Bone marrow (tissue), 2 donors: ENCODE measurements at places on chromosomes 2 and 18.

DNA sequence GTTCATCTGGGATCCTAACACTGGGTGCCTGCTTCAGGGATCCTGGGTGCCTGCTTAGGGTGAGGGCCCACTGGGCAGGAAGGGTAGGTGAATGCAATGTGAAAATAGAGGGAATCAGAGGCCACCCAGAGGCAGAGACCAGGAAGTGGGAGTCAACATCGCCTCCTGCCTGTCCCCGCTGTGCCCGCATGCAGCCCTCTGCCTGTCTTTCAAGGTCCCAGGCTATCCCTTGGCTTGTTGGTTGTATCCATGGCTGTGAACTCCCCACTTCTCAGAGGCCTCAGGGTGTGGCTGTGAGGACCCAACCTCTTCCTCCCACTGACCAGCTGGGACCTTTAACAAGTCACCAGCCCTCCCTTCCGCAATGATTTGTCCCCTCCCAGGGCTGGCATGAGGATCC, 26.5 kb downstream of the PSD4 start:
- DNase-seq, result no peak

GRCh38 chr2:150880986-150881385, 380.7 kb downstream of the RBM43 start:
- no peak for DNase-seq

GRCh38 chr2:27798486-27798885, 27.0 kb downstream of the MRPL33 start:
- DNase-seq, result no peak

GRCh38 chr2:47724221-47724981, 58.5 kb upstream of the MSH6 start:
- no peak for DNase-seq

DNA sequence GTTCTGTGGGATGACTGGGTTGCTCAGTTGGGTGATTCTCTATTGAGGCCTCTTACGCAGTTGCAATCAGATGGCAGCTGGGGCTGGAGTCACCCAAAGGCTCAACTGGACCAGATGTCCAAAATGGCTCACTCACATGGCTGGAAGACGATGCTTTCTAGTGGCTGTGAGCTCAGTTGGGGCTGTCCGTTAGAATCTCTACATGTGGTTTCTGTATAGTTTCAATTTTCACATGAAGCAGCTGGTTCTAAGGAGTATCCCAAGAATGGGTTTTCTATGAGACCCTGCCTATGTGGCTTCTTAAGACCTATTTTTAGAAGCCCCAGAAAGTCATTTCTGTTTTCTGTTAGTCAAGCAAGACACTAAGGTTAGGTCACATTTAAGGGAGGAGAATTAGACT, 4.4 kb downstream of the XRCC5 start:
- DNase-seq, result no peak

DNA sequence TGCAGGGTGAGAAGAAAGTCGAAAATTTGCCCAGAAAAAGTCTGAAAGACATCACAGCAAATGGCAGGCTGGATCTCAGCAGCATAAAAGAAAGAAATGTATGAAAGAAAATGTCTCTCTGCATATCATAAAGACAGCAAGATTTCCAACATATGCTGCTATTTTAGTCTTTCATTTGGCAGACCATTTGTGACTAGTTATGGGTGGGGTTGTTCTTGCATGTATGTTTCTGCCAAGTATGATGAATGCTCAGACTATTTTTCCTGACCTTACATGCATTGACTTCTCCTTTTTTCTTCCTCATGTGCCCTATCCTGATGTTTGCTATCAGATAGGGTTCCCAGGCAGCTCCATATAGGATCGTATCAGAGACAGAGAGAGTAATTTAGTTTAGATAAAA, 58.5 kb upstream of the PARD3B start:
- no peak for DNase-seq

DNA sequence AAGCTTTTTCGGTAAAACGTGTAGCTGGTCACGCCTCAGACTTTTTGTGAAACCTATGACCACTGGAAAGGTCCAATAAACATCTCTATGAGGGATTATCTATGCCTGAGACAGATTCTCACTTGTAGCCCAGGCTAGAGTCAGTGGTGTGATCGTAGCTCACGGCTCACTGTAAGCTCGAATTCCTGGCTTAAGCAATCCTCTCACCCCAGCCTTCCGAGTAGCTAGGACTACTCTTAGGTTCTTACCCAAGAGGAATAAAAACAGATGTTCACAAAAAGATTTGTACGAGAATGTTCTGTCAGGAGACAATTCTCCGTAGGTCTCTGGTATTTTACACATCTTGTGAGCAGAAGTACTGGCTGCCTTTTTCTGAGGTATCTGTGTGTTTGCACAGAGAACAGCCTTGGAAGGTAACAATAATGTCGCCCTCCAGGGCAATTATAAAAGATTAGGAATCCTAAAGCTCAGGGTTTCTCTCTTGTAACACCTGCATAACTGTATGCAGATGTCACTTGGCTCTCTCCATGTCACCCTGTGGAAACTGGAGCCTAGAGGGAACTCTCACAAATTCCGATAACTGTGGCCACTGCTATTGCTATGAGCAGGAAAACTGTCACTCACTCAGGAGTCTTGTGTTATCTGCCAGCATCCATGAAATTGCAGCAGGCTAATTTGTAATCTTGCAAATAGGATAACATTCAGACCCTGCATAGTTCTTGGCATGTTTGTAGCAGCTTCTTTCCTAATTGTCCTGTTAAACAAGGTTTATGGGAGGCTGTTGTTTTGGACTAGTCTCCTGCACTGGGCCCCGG, 25.5 kb upstream of the RALBP1 start:
- no peak for DNase-seq

DNA sequence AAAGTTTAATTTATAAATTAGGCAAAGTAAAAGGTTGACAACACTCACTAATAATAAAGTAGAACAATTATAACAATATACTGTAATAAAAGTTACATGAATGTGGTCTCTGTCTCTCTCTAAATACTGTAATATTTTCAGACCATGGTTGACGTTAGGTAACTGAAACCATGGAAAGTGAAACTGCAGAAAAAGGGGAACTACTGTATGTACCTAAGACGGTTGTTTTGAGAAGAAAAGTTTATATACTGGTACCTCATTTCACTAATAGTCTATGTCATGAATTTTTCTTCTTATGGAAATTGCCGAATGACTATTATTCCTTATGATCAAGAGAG, 166.7 kb upstream of the ZNF521 start:
- peak; percentile 19 for DNase-seq

DNA sequence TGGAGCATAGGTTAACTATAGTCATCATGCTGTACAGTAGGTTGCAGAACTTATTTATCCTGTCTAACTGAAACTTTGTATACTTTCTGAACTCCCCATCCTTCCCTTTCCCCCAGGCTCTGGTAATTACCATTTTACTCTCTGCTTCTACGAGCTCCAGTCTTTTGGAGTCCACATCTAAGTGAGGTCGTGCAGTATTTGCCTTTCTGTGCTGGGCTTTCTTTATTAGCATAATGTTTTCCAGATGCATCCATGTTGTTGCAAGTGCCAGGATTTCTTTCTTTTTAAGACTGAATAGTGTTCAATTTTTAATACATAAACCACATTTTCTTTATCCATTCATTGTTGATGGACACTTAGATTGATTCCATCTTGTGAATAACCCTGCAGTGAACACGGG, 464.1 kb downstream of the TGIF1 start:
- no peak for DNase-seq

GRCh38 chr18:48230467-48231113, 178.6 kb downstream of the ZBTB7C start:
- DNase-seq, result no peak

- no peak for DNase-seq
Measured at GRCh38 chr2:111139637-111140317, 19.1 kb downstream of the BCL2L11 start.

DNA sequence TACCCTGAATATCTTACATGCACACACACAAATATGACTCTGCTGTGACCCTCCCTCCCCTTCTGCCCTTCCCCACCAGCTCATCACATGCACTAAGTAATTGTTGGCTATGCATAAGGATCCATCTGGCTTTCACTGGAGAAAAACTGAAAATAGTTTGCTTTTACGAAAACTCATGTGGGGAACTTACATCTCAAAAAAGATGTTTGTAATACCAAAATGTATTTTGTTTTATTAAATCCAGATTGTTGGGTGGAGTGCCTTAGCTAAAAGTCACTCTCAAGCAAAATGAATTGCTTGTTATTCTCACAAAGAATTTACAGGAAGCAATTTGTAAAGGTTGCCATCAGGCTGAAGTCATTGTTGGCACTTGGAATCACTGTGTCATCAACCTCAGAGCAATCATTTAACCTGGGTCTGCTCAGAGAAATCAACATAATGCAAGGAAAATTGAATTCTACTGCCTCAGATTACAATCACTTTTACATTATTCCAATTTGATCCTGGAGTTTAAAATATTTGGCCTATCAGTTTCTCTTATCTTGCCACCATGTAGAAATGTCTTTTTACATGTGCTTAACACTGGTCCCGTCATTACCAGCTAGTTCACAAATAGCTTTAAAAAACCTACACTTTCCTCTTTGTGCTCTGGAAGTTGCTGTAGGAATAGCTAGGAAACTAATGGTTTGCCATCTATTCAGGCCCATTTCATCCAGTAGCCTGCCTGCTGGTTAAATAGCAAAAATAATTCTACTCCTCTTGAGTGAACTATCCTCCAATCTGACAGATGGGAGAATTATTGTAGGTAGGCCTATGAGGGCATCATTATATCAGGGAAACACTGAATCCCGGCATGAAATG, 90.3 kb upstream of the TMEM17 start:
- no peak for DNase-seq

DNA sequence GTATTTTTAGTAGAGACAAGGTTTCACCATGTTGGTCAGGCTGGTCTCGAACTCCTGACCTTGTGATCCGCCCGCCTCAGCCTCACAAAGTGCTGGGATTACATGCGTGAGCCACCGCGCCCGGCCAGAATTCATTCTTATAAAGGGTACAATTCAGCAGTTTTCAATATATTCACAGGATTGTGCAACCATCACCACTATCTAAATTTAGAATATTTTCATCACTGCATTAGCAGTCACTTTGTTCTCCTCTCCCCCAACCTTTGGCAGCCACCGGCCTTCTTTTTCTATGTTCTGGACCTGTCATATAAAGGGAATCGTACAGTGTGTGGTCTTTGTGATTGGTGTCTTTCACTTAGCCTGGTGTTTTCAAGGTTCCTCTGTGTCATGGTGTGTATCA, 40.7 kb downstream of the TCF7L1 start:
- no peak for DNase-seq

- DNase-seq, result no peak
Measured at GRCh38 chr2:150282357-150282756, 205.1 kb downstream of the RND3 start.

DNA sequence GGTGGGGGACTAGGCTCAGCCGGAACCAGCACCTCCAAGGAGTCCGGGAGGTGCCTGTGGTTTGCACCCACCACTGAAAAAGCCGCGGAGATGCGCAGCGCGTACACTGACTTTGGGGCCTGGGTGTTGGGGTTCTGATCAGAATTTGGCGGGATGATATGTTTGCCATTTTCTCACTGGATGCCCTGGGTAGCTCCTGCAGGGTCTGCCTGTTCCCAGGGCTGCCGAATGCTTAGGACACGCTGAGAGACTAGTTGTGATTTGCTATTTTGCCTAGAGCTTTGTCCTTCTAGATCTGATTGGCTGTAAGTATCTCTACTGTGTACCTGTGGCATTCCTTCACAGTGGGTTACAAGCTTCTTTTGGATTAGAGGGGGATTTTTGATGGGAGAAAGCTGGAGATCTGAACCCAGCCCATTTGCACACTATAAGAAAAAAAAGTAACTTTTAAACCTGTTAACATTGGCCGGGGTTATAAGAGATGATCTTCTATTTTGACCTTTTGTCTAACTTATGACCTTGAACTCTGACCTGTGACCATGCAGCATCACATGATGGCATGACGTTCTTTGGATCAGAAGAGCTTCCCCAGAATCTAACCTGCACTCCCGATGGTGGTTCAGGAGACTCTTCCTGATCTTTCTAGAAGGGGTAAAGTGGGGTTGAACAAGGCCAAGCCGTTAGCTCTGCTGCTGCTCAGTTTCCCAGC, 1.6 kb downstream of the KCNE4 start:
- DNase-seq, result no peak

DNA sequence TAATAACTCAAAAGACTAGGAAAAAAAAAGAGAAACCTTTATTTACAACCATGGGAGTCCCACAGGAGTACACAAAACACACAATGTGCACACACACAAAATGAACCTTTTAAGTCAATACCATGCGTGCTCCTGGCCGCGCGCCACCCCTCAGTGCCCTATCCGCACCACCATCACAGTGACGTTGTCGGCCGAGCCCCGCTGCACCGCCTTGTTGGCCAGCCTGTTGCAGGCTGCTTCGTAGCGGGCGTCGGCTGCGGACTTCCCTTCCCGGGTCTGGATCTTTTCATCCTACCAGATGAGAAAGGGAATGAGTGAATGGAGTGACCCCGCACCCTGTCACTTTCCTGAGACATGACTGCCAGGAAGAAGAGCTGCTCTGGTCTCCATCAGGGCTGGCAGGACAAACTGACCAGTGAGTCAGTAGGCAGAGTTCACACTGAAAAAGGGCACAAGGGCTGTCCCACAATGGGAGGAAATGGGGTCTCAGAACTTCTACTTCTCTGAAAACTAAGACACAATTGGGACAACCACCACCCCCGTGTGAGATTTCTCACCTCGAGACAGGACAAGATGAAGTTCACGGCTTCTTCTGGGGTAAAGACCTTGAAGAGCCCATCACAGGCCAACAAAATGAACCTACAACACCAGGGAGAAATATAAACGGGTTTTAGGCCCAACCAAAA, 11.8 kb downstream of the ERFE start:
- no peak for DNase-seq

GRCh38 chr2:65487404-65487803, 55.0 kb upstream of the SPRED2 start:
- DNase-seq, result no peak

DNA sequence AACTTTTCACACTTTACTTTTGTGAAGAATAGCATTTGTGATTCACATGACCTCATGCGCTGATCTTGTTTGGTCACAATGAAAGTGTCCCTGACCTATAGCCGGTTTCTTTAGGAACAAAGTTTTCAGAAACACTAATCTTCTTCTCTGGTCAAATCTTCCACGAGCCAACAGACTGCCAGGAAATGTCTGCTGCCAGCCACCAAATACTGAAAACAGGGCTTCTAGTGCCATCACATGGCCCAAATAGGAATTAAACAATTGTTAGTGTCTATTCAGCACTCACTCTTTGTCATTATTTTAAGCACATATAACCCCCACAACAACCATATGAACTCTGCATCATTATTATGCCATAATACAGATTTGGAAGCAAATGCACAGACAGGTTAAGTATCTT, 286.5 kb upstream of the SYT4 start:
- no peak for DNase-seq

GRCh38 chr2:206708286-206708685, 9.9 kb downstream of the DYTN start:
- DNase-seq, result no peak
